ENCODE measurements at places on chromosomes 7 and 10. TPM values are rescaled to one million over a fixed set of nuclear protein-coding genes. Genes with fewer than 3 reads are reported as not detected.

Gene VAX1
- total RNA-seq, result not detected

Gene YAE1
- total RNA-seq, result 16.8 TPM

Gene PTPN20
- total RNA-seq, result 7.1 TPM

Gene SERPINE1
- 59.4 TPM for total RNA-seq

Gene MCM7
- total RNA-seq, result 89.3 TPM

Gene TUBAL3
- total RNA-seq, result not detected

Gene OR2A42
- not detected for total RNA-seq

Gene ASB15
- not detected for total RNA-seq

Gene CYP2E1
- total RNA-seq, result 2.2 TPM
